ENCODE measurements at places on chromosomes 3 and 15.

DNA sequence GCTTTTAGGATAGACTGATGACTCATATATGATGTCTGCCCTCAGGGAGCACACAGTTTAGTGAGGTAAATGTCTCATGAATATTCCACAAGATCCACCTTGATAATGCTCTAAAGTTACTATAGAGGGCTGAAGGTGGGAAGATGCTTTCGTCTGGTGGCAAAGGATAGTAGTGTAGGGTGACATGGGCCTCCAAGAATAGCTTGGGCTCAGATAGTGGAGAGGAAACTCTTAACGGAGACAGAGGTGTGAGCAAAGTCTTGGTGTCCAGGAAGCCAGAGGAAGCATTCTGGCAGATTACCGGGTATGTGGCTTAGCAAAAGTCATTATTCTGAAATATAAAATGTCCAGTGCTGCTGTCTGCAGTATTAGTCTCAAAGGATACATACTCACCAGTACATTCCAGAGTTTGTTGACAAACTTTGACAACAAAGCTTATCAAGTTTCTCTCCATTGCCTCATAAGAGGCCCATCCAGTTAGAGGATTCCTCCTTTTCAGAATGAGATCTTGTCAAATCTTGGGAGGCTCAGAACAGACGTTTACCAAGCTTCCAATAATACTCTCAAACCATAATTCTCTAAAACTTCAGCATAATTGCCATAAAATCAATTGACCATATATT, 316.7 kb downstream of the LPP start:
- DNase-seq: no peak

DNA sequence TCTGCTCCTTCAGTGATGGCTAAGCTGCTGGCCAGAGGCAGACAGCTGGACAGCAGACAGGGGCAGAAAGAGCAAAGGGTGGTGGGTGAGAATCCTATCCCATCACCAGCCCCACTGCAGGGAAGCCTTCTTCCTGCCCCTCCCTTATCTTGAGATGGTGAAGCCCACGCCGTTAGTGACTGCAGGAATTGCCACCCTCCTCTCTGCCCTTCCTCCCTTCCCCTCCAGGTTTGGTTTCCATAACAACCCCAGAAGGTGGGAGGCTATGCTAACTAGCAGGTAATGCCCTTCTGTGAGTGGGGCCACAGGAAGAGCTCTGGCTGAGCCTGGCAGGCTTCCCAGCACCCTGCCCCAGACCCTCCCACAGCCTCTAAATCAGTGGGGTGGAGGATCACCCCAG, 32.8 kb downstream of the SCN5A start:
- no peak for DNase-seq

DNA sequence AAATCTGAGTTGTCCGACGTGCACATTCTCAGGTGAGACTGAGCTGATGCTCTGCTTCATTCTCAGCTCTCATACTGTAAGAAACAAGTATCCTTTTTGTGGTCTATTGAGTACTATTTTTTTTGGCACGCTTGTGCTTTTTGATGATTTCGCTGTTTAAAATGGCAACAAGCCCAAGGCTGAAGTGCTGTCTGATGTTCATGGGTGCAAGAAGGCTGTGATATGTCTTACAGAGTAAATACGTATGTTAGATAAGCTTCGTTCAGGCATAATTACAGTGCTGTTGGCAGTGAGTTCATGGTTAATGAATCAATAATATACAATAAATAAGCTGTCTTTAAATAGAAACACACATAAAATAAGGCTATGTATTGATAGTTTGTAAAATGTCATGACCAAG, 27.2 kb downstream of the AQR start:
- no peak for DNase-seq

DNA sequence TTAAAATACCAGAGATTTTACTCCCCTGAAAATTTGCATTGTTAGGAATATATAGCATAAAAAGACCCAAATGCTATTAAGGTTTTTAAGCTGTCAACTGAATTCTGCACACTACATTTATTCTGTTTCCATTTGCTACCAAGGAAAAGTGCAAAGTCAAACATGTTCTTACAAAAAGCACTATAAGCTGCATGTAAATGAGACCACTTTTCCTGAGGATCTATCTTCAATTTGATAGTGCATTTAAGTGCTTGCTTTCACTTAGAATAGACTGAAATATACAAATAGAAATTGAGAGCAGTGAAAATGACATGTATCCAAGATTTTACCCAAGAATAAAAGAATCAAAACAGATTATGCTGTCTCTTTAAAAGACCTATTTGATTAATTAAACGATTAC, 1216.2 kb downstream of the ROBO2 start:
- DNase-seq: no peak

GRCh38 chr3:80232760-80233159, 465.0 kb upstream of the ROBO1 start:
- no peak for DNase-seq

GRCh38 chr3:14802381-14802731, 16.4 kb upstream of the FGD5 start:
- DNase-seq: no peak

GRCh38 chr3:49606427-49606826, 52.1 kb downstream of the BSN start:
- DNase-seq: no peak

GRCh38 chr3:29686889-29687592, 406.2 kb downstream of the RBMS3 start:
- no peak for DNase-seq

DNA sequence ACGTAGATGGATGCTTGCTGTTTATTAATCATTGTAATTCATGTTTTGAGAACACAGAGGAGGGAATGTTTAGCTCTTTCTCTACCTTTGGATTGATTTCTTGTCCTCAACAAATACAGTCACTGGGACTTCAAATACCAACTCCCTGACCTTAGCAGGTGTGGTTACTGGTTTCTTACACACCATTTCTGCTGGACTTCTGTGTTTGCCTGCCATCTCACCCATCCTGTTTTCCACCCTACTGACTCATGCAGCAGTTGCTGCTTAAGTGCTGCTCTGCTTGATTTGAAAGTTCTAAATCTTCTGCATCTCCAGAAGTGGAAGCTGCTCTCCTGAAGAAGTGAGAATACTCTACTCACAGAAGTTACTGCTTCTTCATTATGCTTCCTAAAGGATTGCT, 170.3 kb downstream of the ZPLD1 start:
- no peak for DNase-seq

- no peak for DNase-seq
Observed at GRCh38 chr15:74431116-74431515, 2.6 kb downstream of the SEMA7A start.

GRCh38 chr3:13580256-13581023, 31.5 kb downstream of the FBLN2 start:
- no peak for DNase-seq

GRCh38 chr3:5115506-5116162, 6.5 kb upstream of the ARL8B start:
- no peak for DNase-seq

- DNase-seq: no peak
Observed at GRCh38 chr3:153096731-153097131, 65.3 kb upstream of the RAP2B start.

DNA sequence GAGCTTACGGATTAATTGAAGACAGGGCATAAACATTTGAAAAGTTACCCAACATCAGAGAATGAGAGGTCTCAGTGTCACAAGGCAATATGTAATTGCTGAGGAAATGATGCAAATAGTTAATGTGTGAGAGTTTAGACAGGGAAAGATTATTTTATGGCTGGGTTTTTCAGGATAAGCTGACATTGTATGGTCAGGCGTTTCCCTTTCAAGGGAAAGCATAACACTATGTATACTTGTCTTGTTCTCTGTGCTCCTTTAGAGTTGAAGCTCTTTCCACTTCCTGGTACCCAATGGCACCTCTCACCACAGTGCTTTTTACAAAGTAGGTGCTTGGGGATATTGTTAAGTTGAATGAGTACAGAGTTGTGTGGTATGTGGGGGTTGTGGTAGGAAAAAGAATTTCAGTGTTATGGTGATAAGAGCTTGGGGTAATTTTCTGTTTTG, 19.9 kb downstream of the IQGAP1 start:
- DNase-seq: no peak

DNA sequence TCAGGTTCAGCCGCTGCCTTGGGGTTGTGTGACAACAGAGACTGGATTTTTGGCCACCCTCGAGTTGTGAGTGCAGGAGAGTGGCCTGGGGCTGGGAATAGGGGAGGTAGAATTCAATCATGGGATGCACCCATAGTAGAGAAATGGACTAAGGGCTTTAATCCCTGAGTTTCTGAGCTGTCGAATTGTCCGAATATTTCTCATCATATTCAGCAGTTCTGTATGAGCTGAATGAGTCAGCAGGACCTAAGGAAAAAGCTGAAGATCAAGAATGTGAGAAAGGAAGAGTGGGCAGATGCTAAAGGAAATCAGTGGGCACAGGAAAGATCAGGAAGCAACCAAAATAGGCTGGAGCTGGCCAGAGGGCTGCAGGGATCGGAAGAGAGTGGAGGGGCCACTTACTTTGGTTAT, 44.4 kb upstream of the SACM1L start:
- DNase-seq: no peak

- DNase-seq: no peak
Observed at GRCh38 chr3:52554026-52554755, 17.8 kb downstream of the UQCC5 start.

DNA sequence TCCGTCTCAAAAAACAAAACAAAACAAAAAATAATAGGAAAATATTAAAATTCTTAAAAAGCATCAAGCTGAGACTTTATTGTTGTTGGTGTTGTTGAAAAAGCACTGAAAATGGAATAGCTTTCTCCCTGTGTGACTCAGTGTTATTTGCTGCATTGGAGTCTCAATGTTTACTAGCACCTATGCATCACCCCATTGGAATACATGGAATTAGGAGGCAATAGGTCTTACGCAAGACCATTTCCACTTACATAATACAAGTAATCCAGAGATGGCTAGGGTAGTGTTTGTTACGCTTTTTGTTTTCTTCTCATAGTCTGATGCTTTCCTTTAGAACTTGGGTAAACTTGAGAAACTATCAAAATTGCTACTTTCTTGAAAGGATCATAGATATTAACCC, 15.2 kb downstream of the GXYLT2 start:
- no peak for DNase-seq

GRCh38 chr15:47184003-47184907, 533.0 kb upstream of the SEMA6D start:
- no peak for DNase-seq

GRCh38 chr3:45564172-45564571, 30.4 kb upstream of the LIMD1 start:
- no peak for DNase-seq

DNA sequence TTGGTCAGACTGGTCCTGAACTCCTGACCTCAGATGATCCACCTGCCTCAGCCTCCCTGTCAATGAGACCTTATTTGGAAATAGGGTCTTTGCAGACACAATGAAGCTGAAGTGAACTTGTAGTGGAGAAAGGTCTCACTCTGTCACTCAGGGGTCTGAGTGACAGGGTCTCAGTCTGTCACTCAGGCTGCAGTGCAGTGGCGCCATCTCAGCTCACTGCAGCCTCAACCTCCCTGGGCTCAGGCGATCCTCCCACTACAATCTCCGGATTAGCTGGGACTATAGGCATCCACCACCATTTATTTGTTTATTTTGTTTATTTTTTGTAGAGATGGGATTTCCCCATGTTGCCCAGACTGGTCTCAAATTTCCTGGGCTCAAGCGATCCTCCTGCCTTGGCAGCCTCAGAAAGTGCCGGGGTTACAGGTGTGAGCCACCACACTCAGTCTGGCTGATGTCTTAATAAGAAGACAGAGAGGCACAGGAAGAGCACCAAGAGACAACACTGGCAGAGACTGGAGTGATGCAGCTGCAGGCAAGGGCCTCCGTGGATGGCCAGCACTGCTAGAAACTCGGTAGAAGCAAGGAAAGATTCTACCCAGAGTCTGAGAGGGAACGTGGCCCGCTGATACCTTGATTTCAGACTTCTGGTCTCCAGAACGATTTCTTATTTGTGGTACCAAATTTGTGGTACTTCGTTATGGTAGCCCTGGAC, 26.2 kb upstream of the RAF1 start:
- DNase-seq: no peak

GRCh38 chr3:3893590-3893989, 94.4 kb downstream of the LRRN1 start:
- DNase-seq: no peak

DNA sequence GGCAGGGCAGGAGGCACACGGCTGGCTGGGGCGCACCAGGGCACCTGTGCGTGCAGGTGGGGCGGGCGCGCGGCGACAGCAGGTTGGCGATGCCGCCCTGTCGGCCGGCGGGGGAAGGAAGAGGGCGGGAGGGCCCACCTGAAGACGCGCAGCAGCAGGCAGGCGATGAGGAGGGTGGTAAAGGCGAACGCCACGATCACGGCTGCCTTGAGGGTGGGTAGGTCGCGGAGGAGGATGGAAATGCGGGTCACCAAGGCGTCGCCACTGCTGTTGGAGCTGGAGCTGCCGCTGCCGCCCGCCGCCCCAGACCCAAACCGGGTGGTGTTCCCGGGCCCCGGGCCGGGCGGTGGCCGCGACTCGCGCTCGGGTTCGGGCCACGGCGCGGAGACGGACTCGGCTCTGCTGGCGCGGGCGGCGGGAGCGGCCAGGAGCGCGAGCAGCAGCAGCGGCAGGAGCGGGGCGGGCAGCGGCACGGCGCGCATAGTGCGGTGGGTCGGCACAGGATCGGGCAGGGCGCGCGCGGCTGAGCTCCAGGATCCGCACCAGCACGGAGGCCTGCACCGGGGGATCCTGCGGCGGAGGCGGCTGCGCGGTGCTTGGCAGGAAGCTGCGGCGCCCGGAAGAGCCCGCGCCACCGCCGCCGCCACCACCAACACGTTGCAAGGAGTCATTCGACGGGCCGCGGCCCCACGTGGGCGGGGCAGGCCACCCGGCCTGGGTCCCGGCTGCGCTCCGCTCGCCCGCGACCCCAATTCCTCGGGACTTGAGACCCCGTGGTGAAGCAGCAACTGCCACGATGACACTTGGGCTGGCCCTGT, at the start of gene FAM174B:
FAM174B (minus strand) TSS at position 598 of the 818 bp plus-strand sequence.
- peak; percentile 47 for DNase-seq

GRCh38 chr3:108603691-108604090, 14.2 kb downstream of the DZIP3 start:
- DNase-seq: no peak

DNA sequence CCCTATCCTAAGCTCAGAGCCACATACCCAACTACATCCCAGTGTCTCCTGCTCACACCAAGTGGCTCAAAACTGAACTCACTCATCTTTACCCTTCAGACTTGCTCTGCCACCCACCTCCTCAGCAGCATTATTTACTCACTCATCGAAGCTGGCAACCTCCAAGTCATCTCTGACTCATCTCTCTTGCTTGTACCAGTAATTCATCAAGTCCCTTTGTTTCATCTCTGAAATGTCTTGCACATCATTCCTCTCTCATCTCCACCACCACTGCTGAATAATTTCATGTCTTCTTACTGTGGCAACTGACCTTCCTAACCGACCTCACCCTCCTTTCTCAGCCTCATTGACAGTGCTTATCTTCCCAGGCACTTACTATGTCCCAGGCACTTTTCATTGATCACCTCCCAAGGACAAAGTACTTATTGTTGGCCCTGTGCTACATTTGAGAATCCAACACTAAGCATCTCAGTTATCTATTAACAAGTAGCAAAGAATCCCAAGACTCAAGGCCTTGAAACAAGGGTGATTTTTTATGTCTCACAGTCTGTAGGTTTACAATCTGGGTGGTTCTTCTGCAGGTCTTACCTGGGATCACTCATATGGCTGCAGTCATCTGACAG, 82.0 kb downstream of the MRPL46 start:
- DNase-seq: no peak
